ENCODE measurements at places on chromosomes 12 and 14.

- no peak for DNase-seq
Measured at GRCh38 chr12:58592475-58593207, 327.7 kb downstream of the LRIG3 start.

DNA sequence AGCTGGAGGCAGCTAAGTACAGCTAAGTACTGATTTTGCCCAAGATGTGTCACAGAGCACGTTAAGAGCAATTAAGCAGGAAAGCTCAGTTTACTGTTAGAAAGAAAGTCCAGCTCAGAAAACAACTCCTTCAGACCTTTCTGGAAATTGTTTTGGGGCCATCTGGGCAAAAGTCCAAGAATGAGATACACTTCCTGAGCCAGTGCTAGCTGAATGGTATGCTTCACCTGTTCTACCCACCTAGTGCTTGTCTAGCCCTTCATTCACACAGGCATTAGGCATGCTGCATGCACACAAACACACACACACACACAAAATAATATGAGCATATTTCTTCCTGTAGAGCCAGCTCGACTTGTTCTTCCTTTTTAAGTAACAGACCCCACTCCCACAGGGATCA is 6.6 kb upstream of the IKZF4 start:
- no peak for DNase-seq

GRCh38 chr14:76109087-76109880 is 42.4 kb upstream of the GPATCH2L start:
- DNase-seq = no peak

DNA sequence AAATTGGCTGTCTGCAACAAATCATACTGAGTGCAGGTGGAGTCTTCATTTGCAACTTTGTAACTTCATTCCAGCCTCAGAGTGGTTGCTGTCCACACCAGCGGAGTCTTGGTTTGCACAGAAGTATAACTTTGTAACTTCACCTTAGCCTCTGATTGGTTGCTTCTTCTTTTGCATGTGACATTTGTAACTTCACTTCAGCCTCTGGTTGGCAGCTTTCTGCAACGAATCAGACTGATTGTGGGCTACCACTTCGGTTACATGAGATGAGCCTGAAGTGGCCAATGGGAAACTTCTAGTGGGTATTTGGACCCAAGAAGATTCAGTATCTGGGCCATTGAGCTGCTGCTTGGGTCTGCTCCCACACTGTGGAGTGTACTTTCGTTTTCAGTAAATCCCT is 17.8 kb downstream of the RASSF8 start:
- no peak for DNase-seq

DNA sequence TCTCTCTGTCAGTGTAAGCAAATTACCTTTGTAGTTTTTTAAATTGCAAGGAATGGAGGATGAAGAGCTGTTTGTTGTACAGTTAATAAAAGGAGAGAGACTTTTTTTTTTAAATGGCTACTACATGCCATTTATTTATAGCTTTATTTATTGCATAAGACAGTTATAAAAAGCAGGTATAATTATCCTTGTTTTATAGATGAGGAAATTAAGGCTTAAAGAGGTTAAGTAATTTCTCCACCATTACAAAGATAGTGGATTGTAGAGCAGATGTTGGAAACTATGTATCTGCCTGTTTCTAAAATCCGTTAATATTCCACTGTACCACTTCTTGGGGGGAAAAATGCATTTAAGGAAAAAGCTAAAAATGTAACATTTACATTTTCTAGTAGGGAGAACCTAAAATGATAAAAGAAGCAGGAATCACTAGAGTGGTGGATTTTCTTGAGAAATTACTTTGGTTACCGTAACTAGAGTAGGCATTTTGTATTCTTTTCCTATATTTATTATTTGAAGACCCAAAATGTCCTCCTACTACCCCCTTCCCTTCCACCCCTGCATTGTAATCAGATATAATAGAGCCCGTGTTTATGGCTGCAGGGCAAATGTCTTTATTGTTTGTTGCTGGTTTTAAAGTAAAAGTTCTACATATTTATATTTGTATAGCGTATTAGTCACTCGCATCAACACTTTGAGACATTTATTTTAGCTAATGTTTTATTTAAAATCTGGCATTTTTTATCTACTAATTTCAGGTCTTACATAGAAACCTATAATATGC is 2.3 kb downstream of the SNAPC1 start:
- no peak for DNase-seq

GRCh38 chr12:7750350-7750749 is 3.2 kb upstream of the CLEC4C start:
- DNase-seq = no peak

- DNase-seq = no peak
Measured at GRCh38 chr14:66979101-66979974, 209.9 kb upstream of the GARIN2 start.

GRCh38 chr14:74425525-74426201 is 347 bp downstream of the SYNDIG1L start:
- DNase-seq = no peak

DNA sequence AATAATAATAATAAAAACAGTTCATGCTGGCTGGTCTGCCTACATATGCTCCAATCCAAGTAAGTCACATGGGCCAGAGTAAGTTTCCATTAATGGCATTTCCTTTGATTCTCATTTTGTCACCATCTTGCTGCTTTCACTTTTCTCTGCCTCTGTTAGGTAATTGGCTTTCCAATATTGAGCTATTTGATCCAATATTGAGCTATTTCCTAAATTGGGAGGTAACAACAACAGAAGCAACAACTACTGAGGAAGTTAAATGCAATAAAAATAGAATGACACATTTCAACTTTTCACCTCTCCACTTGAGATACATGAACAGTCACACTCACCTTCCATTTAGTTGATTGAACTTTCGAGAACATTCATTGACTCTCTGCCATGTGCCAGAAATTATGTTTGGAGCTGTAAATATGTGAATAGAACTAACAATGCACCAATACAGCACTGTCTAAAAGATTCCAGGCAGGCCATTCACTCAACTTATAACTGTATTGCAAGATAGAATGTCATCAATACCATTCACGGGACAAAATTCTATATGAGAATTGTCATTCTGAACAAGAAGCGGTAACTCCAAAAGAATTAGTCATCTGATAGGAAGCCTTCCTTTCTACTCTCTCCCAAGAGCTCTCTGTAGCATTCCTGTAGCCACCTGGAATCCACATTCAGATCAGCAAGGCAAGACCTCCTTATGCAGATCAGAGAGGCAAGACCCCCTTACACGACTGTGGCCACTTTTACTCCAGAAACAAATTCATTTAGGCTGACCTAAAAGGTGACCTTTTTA is 136.4 kb downstream of the PHLDA1 start:
- no peak for DNase-seq

GRCh38 chr12:8609061-8609570 is 3.5 kb downstream of the AICDA start:
- no peak for DNase-seq

DNA sequence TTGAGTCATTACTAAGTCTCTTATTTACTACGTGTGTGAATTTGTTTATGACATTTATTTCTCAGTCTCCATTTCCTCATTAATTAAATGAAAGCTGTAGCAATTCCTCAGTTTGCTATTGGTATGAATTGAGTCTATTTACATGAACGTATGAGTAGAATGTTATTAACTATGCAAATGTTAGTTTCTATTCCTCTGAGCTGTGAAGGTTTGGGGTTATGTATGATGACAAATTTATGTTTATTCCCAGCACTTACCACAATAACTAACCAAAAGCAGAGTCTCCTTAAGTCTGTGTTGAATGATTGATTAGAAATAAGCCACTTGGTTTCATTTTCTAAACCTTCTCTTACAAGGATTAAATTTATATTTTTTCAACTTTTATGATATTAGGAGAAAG is 1340.9 kb downstream of the FSCB start:
- no peak for DNase-seq

DNA sequence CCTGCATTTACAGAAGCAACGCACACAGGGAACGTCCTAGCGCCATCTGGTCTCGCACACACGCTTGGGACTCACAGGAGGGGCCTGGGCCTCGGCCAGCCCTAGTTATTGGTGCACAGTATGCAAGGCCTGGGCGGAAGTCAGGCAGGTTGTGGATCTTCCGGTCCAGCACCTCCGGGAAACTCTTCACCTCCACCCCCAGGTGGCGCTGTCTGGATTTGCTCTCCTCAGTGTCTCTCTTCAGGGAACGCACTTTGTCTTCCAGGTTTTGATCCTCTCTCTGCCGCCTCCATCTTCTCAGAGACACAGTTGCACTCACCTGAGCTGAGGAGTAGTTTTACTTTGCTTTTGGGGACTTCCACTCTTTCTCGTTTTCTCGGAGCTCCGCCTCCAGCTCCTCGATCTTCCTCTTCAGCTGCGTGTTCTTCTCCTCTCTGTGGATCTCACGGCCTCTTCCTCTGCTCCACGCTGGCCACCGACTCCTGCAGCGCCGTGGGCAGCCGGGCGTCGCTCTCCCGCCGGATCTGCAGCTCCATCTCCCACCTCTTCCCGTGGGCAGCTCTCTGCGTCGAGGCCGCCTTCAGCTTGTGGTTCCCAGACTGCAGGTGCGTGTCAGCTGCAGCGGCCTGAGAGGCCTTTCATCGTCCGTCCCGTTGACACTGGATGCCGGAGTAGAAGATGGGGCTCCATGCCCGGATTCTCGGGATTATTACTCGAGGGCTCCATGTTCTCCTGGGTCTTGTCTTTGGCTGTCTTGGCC is 933.8 kb downstream of the TMEM121 start:
- no peak for DNase-seq

DNA sequence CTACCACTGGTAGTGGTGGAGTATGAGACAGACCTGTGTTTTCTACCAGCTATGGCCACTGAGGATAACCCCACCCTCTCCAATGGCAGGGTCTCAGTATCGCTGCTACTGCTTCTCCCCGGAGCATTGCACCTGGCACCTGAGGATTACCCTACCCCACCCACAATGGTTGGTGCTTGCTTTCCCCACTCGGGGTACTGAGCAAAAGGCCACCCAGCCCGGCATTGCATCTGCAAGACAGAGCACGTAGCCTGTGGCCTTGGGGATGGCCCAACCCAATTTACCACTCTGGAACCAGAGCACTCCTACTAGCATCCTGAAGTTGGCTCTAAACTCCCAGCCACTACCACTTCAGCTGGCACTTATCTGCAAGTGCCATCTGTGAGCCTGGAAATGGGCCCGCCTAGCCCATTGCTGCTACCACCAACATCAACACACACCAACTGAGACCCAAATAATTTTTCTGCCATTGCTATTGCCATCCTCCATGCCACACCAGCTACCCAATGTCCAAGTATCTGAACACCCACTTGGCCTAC is 145.7 kb downstream of the CNTN1 start:
- DNase-seq = no peak

GRCh38 chr12:18277196-18277595 is 15.9 kb downstream of the PIK3C2G start:
- no peak for DNase-seq

DNA sequence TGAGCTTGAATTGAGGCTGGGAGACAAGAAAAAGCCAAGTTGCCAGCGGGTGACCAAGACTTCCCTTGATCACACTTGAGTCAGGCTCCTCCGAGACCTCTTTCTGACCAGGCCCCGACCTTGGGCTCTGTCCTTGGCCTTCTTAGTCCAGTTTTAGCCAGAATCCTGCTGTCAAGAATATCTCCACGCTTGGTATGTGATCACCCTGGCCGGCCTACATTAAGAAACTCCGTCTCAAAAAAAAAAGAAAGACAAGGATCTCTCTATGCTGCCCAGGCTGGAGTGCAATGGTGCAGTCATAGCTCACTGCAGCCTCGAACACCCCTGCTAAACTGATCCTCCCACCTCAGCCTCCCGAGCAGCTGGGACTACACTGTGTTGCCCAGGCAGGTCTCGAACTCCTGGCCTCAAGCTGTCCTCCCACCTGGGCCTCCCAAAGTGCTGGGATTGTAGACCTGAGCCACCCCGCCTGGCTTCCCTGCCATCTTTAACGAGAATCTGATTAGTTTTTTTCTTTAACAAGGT is 1.0 kb upstream of the ITPK1 start:
- no peak for DNase-seq

DNA sequence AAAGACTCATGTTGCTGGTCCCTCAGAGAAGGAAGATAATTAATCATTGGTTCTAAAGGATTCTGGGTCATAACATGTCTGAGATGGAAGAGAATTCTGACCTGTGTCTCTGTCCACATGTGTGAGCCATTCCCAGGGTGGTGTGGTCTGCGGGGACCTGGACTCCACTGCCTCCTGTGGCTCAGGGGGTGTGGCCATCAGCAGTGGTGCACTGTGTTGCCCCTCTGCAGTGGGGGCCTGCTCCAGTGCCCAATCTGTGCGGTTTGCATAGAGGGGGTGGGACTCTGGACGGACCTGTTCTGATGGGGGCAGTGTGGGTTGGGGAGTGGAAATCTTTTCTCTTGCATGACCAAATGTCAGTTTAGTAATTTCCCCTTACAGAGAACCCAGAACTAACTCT is 13.5 kb downstream of the KRT85 start:
- no peak for DNase-seq

GRCh38 chr12:8890313-8891085 is 23.8 kb upstream of the PHC1 start:
- no peak for DNase-seq

- no peak for DNase-seq
Measured at GRCh38 chr12:116187151-116187511, 90.4 kb downstream of the MED13L start.

GRCh38 chr12:2732290-2732689 is 62.5 kb upstream of the FKBP4 start:
- no peak for DNase-seq

GRCh38 chr12:79451978-79452377 is 238.8 kb downstream of the PAWR start:
- DNase-seq = no peak

- no peak for DNase-seq
Measured at GRCh38 chr12:19002216-19002615, 127.3 kb upstream of the PLEKHA5 start.

GRCh38 chr12:98733667-98734350 is 88.7 kb downstream of the APAF1 start:
- no peak for DNase-seq

DNA sequence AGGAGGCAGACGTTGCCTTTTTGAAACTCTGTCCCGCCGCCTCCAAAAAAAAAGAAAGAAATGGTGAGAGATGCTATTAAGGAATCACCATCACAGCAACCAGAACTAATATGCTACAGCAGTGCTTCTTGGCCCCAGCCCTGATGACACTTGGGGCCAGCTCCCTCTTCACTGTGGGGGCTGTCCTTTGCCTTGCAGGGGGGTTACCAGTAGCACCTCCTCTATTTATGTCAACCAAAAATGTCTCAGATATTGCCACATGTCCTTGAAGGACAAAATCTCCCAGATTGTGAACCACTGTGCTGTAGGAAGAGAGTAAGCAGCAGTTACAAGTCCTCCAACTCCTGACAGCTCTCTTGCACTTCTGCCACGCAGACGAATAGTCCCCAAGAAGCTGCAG is 76.4 kb downstream of the LRRC74A start:
- DNase-seq = no peak

GRCh38 chr12:91785655-91786498 is 359.8 kb downstream of the BTG1 start:
- DNase-seq = no peak

DNA sequence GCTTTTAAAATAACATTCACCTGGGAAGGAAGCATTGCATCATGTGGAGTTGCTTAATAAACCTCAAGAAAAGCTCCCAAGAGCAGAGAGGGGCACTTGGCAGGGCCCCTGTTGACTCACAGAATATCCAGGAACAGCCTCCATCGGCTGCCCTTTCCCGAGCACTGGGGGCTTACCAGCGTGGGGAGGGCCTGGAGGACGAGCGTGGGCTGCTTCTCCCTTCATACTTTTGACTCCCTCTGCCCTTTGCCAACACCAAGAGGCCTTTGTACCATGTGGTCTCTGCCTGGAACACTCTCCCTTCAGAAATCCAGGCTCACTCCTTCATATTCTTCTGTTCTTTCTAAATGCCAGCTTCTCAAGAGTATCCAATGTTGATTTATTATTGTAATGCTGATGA is 492.1 kb upstream of the TMEM132C start:
- no peak for DNase-seq

Data from D721Med (cell line).